Stimulated activated CD4-positive, alpha-beta T cell treated with anti-CD3 and anti-CD28 coated beads, TNF-alpha, amount 100 ng/mL, for 24 hours (primary cell): ENCODE measurements at places on chromosomes 6 and 20.

DNA sequence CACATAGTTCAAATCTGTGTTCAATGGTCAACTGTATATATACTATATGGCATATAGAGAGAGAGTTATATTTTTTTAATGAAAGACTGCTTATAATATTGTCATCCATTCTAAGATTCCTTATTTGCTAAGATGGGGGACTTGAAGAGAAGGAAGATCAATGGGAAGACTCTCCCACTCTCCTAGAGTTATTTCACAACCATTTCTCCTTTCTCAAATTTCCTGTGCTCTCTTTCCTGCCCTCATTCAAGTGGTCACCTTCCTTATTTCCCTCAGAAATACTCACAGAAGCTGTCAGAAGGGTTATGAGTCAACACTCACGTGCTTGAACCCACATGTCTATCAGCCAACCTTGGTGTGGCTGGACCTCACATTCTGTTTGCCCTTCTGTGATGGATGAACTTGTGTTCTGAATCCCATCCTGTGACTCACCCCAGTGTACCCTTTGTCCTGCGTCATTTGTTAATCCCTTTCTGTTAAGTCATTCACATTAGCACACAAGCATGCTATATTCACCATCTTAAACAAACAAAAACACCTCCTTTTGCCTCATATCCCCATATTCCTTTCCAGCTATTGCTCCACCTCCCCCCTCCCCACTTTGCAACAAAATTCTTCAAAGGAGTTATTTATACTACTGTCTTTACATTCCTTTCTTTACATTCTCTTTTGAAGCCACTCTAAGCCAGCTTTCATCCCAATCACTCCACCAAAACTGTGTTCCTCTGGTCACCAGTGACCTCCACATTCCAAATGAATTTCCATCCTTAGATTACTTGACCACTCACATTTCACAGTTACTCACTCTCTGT lies 279.3 kb upstream of the TCF21 start:
- DNase-seq = no peak

DNA sequence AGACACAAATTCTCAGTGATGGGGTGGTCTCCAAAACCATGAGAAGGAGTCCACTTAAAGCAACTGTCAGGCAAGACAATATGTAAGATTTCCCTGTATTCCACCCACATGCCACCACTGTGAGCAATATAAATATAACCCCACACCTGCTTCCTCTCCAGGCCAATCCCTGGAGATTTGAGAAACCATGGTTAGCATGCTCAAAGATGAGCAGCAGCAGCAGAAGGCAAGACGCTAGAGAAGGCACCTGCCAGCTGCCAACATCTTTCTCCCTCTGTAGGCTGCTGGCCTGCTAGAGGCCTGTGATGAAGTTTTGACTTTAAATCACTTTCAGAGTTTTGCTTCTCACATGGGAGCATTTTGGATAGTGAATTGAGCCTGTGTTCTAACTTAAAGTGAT lies 7.9 kb upstream of the SOD2 start:
- no peak for DNase-seq

DNA sequence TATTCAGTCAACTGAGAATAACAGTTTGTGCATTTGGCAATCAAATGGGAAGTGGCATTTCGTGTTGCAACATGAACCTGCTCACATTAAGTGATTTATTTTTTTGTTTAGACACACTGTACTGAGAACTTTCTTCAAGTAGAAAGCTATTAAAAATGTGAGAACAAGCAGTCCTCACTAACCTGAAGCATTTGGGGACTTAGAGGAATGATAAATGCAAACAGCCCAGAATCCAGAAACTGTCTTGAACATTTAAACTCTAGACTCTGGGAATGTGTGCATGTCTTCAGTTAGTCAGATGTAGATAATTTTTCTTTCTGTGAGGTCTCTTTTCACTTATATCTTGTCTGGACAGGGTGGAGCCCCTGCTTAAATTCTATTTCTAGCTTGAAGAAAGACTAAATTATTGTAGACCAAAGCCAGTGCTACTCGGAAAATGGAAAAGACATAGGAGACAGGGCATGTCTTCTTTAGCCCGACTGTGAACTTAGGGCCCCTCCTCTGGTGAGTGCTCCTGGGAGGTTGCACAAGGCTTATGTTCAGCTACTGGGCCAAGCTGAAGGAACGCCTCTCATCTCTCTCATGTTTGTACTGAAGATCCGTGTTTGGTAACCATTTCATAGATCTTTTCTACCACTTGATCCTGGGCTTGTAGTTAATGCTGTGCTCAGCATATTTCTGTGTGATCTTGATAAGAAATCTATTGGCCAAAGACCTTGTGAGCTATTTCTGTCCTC lies 70.1 kb downstream of the SLX4IP start:
- no peak for DNase-seq

DNA sequence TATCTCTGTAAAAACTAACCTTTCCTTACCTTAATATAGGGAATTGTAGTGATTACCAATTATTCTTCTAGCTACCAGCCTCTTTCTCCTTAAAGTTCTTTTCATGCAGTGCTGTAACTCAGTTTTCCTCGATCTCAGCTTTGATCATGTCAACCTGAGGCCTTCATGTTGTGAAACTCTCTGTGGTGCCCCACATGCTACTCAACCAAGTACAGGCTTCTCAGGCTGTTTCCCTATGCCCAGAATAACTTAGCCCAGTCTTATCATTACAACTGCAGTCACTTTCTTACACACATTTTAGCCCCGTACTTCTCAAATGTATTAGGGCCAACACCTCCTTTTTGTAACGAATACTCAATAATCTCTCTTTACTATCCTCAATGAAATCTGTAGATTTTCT lies 90.1 kb upstream of the SUPT3H start:
- DNase-seq = no peak

DNA sequence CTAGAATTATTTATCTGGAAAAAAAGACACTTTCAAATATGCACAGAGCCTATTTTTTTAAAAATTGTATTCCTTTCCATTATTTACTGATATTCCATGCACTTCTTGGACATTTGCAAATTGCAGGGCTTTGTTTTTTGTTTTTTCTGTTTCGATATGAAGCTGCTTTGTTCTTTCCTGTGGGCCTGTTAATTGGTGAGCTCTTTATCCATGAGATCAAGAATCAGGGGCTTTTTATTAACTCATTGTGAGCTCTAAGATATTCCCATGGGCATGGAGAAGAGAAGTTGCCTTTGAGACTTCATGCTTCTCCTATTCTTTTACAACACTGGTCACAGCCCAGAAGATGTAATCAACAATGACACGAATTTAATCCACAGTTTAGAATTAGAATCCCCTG lies 145.1 kb downstream of the SAMD5 start:
- no peak for DNase-seq
